ENCODE measurements at places on chromosomes 4 and X.

DNA sequence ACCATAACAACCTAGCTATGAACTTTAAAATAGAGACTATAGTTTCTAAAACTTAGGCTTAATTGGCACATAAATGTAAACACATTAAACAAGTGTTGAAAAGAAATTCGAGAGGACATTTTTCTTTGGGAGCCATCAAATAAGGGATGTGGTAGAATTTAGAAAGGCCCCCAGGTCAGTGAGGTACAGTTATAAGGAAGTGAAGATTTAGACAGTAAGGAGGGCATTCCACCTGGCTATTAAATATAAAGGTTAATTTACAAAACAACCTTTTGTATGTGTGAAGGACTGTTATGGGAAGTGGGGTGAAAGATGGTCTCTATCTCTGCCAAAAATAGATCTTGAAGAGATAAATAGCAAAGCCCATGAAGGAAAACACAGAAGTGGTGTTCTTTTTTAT, 83.9 kb downstream of the AFF1 start:
- no peak for DNase-seq

DNA sequence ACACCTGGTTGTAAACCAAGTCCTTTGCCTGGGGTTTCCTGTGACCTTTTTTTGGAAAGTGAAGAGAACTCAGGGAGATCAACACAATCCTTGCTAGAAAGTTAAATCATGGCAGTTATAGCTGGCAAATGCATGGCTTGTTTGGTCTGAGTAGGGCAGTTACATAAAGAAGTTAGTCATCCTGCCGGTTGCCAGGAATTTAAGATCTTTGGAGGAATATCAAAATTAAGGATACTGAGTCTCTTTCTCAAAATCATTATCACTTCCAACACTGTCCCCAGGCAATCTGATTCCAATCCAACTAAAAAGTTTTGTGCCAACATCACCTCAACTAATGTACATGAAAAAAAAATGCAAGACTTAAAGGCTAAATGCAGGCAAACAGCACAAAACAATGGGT, 40.3 kb downstream of the C4orf54 start:
- no peak for DNase-seq

DNA sequence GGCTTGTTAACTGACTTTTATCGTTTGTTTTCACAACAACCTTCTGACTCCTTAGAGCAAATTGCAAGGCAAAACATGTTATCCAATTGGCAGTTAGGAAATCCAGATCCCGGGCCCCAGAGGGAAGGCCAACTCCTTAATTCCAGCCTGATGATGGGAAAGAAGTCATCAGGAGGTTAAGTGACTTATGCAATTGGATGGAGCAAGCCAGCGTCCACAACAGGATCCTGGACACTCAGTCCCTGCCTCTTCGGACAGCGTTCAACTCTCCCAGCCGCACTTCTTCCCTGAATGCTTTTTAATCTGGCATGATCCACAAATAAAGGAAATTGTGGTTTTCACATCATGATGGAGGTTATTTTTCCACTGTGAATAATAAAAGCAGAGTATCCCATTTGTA, 310.1 kb downstream of the RAB28 start:
- DNase-seq, result no peak

- DNase-seq, result no peak
Measured at GRCh38 chrX:1262369-1262768, 6.2 kb upstream of the CSF2RA start.

DNA sequence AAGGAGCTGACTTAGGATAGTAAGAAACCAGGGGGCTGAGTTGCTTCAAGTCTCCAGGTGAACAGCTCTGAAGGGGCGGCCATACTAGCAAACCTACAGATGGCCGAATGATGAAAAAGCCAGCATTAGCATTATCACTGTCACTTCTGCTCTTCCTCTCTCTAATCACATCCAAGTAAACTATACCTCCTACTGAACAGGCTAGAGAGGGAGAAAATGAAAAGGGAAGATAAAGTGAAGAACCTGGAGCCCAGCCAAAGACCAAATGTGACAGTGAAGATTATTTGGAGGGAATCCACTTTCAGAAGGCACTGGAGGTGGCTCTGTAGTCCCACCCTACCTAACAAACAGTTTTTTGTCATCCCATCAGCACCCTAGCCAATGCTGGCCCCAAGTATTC, 50.4 kb upstream of the PRPS1 start:
- no peak for DNase-seq

GRCh38 chrX:39830414-39830813, 267.3 kb downstream of the BCOR start:
- DNase-seq, result no peak

DNA sequence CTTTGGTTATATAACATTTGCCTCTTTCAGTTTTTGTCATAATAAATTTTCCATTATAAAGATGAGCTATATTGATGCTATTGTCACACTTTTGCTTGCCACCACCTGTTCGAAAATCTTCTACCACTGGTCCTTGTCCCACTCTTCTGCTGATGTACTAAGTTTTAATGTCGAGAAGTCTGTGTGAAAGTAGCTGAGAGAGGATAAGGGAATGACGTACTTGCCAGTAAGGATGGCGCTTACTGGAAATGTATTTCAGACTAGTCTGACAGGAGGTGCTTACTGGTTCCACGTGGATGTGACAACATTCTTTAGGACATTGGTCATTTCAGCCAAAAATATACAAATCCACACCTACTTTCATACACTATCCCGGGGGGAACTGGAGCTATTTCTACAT, 132.7 kb upstream of the NR3C2 start:
- DNase-seq, result no peak

DNA sequence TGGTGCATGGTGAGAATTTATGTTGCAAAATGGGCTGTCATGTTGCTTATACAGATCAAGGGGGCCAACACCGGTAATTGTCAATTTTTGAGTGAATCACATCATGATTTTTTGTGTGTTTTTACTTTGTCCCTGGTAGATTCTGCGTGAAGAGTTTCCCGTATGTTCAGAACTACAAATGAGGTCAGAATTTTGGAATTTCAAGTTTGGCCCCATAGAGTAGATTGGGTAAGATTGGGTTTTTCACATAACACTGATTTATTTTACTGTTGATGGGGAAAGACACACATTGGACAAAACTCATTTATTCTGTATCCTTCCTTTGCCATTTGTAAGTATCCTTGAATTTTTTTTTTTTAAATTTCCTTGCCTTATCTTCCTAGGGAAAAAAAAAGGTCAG, 158.5 kb upstream of the MXRA5 start:
- DNase-seq, result no peak

DNA sequence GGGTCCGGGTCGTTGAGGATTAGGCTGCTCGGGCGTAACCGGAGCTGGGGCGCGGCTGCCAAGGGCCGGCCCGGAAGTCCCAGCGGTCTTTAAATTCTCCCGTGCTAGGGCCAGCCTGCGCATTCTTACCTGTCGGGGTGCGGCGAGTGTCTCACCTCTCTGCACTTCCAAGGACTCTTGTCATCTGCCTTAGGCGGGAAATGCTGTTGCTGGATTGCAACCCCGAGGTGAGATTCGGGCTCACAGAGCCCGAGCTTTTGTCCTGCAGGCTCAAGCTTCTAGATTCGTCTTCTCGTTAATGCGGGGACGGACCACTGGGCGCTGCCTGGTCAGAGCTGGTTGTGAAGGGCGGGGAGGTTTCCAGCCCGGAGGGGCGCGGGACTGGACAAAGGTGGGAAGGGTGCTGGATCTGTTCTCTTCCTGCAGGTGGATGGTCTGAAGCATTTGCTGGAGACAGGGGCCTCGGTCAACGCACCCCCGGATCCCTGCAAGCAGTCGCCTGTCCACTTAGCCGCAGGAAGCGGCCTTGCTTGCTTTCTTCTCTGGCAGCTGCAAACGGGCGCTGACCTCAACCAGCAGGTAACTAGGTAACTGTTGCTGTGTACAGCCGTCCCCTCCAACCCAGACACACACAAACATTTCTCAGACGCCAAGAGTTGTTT, at the start of gene ANKRD37:
ANKRD37 (plus strand) TSS at position 118 of the 662 bp plus-strand sequence; CDS start at position 201, 83 bp downstream.
- DNase-seq, result no peak
